Stimulated activated CD8-positive, alpha-beta memory T cell treated with anti-CD3 and anti-CD28 coated beads, Interleukin-7, amount 100 ng/mL, for 1 hour (primary cell): ENCODE measurements at places on chromosomes 4 and X.

GRCh38 chr4:140720387-140721304, 35.5 kb downstream of the TBC1D9 start:
- no peak for DNase-seq

GRCh38 chr4:157372154-157372553, 151.6 kb downstream of the GRIA2 start:
- no peak for DNase-seq

GRCh38 chrX:50905334-50905733, 5.2 kb upstream of the BMP15 start:
- DNase-seq, result no peak

DNA sequence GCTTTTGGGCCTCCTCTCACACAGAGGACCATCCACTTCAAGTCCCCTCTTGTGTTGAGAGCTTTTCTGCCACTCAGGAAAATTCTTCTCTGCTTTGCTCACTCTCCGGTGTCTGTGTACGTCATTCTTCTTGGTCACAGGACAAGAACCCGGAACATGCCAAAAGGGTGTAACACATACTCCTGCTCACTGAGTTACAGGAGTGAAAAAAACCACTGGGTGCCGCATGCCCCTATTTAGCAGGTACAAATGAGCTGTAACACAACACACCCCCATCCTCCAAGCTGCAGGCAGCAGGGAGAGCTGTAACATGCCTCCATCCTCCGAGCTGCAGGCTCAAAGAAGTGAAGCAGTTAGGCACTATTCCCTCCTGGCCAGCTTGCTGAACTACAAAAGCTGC, 13.0 kb upstream of the CXCL2 start:
- DNase-seq, result no peak

- DNase-seq, result no peak
Observed at GRCh38 chr4:187711586-187711985, 284.0 kb upstream of the ZFP42 start.

DNA sequence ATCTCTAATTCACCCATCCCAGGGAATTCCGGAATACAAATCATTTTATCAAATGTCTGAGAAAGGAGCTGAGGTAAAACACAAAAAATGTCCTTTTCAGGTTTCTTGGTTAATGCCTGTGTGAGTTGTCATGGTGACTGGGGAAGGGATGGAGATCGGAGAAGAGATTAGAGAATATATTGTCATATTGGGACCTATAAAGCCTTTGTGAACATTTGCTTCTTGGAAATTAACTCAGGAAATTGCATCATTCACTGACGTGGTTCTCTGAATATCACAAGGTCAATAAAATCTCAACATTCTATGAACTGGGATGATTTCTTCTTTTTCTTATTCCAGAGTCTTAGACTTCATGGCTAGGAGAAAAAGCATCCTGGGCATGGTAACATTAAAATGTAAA, 174.8 kb upstream of the GLRA2 start:
- no peak for DNase-seq

DNA sequence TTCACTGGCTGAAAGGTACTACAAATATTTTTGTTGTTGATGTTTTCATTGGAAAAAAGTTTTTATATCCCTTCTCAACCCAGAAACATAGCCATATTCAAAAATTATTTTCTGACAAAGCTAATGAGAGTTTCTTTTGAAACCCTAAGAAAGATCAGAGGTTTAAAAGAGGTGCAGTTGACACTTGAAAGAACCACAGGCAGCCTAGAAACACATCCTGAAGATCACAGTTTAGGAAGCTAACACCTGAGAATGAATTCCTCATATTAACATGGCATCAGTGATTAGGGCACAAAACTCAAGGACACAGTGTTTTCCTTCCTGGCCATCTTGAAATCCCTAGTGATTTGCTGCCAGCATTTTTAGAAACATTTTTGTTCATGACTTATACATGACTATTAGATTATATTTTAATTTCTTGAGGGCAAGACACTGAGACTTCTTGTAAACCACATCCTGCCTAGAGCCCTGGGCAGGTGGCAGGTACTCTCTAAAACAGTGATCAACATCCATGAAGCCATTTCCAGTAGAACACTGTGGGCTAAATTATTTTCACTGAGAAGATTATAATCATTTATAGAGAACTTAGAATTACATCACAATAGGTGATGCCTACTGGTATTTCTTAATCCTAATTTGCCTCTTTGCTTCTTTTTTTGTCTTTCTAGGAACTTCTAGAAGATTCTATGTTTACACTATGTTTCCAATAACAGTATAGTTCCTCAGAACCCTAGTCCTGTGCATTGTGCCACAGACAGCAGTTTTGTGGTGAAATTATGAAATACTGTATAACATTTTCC, 80.0 kb downstream of the ARSJ start:
- no peak for DNase-seq

- no peak for DNase-seq
Observed at GRCh38 chr4:16598597-16599206, 299.7 kb downstream of the LDB2 start.

DNA sequence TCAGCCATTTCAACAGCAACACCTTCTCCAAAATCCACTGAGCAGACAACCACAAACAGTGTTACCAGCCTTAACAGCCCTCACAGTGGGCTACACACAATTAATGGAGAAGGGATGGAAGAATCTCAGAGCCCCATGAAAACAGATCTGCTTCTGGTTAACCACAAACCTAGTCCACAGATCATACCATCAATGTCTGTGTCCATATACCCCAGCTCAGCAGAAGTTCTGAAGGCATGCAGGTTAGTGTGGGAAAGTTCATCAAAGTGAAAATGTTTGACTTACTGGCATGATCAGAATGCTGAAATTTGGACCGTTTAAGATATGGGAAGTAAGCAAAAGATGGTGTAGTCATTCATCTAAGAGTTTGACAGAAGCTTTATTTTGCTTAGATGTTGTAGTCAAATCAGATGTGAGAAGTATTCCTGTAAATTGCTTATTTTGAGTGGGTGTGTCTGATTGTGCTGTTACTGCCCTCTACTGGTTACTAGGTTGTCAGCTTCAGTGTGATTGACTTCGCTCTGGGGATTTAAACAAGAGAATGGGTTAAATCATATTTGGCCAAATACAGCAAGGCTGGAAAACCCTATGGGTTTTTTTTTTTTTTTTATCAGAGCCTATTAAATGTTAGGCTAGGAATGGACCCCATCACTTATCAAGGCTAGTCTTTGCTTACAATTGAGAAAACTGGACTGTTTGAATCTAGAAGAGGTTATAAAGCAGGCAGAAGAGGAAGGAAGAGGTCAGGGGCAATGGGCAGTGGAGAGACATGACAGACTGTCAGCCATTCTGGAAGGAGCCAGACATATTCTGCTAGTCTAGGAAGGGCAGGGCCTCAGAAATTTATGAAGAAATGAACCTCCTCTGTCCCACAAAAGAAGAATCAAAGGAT, 130.3 kb downstream of the DIPK2B start:
- no peak for DNase-seq

GRCh38 chr4:100983426-100983825, 363.9 kb downstream of the PPP3CA start:
- DNase-seq, result no peak

GRCh38 chr4:123790681-123791080, 394.1 kb downstream of the SPRY1 start:
- no peak for DNase-seq

DNA sequence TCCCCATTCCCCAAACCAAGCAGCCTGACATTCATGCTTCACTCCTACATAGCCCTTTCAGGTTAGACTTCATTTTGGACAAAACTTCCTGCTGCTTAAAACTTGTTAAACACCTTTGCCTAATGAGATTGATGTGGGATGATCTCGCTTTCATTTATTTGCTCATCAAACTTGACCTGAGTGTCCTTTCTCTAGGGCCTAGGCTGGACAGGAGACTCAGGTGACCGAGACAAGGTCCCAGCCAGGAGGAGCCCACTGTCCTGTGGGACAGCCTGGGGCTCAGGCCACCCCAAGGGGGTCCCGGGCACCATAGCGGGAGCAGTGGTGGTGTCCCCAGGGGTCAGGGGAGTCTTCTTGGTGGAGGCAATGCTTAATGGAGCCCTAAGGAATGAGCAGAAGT, 23.7 kb upstream of the PSAPL1 start:
- no peak for DNase-seq

GRCh38 chrX:145623453-145623852, 194.2 kb upstream of the SLITRK2 start:
- no peak for DNase-seq

GRCh38 chr4:111954550-111954949, 190.7 kb upstream of the FAM241A start:
- no peak for DNase-seq
